Activated T-cell treated with anti-CD3 and anti-CD28 coated beads, Interleukin-2, amount 50 U/mL, for 72 hours (primary cell): ENCODE measurements at places on chromosomes 13 and 19. TPM values are rescaled to one million over a fixed set of nuclear protein-coding genes. Genes with fewer than 3 reads are reported as not detected.

- no peak overlapping the region for H3K27ac ChIP-seq
- no peaks in the 10 kb centered on the region for H3K27me3 ChIP-seq
- DNase-seq, result no peak
- no peak overlapping the region for H3K4me3 ChIP-seq
These were observed 42.6 kb downstream of the B3GLCT start for GRCh38 chr13:31242367-31242766.

- H3K36me3 ChIP-seq, result no peaks in the 10 kb centered on the region
- DNase-seq, result no peak
- no peaks in the 10 kb centered on the region for H3K27me3 ChIP-seq
- no peak overlapping the region for H3K4me3 ChIP-seq
These were observed 28.7 kb upstream of the LMO7 start for GRCh38 chr13:75607447-75607846.

Gene CCDC8
- total RNA-seq, result not detected

DNA sequence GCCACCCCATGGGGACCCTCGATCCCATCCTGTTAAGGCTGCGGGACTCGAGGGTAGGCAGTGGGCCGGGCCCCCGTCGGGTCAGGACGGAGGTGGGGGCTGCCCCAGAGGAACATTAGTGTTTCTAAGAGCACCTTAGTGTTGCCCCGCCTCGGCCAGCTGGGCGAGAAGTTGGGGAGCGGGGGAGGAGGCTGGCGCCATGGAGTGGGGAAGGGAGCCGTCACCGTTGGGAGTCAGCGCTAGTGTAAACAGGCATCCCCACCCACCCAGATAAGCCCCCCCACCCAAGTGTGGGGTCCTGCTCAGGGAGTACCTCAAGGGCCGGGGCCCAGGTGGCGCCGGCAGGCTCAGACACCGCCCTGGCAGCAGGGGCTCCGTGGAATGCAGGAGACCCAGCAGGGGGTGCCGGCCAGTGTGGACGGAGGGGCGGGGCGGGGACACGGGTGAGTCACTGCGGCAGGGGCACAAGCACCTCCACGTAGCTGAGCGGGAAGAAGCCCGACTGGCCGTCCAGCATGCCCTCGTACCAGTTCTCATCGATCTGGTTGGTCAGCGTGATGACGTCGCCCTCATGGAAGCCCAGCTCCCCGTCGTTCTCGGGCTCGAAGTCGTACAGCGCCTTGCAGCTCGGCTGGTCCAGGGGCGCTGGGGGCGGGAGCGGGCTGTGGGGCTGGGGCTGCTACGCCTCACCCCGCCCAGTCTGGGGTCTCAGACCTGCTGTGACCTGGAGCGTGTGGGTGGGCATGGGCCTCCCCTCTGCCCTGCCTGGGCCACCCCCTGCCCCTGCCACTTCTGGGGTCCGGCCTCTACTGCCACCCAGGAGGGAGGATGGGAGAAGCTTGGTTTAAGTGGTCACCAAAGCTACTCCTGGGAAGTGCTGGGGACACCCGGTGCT, 18.0 kb downstream of the MPND start:
- no peak overlapping the region for H3K4me3 ChIP-seq
- no peak for DNase-seq
- H3K4me1 ChIP-seq, result no peaks in the 10 kb centered on the region
- no peak overlapping the region for H3K27ac ChIP-seq
- no peaks in the 10 kb centered on the region for H3K27me3 ChIP-seq
- H3K36me3 ChIP-seq, result peaks cover 5% of the 10 kb centered on the region

- no peaks in the 10 kb centered on the region for H3K27me3 ChIP-seq
- no peaks in the 10 kb centered on the region for H3K36me3 ChIP-seq
- DNase-seq, result no peak
- no peak overlapping the region for H3K27ac ChIP-seq
These were observed 346.6 kb downstream of the TSHZ3 start for GRCh38 chr19:31002518-31003244.

Gene CEACAM20
- total RNA-seq, result not detected

- peaks cover 25% of the 10 kb centered on the region for H3K4me1 ChIP-seq
- H3K27ac ChIP-seq, result no peak overlapping the region
- no peak overlapping the region for H3K4me3 ChIP-seq
- peaks cover 5% of the 10 kb centered on the region for H3K27me3 ChIP-seq
- H3K36me3 ChIP-seq, result no peaks in the 10 kb centered on the region
These were observed 920 bp upstream of the SIGLEC7 start for GRCh38 chr19:51141181-51141580.
